Left cardiac atrium (tissue), 4 donors: ENCODE measurements at places on chromosomes 5 and 9.
A peak's percentile ranks its signal among the peaks of the same experiment; 100 is the strongest.

DNA sequence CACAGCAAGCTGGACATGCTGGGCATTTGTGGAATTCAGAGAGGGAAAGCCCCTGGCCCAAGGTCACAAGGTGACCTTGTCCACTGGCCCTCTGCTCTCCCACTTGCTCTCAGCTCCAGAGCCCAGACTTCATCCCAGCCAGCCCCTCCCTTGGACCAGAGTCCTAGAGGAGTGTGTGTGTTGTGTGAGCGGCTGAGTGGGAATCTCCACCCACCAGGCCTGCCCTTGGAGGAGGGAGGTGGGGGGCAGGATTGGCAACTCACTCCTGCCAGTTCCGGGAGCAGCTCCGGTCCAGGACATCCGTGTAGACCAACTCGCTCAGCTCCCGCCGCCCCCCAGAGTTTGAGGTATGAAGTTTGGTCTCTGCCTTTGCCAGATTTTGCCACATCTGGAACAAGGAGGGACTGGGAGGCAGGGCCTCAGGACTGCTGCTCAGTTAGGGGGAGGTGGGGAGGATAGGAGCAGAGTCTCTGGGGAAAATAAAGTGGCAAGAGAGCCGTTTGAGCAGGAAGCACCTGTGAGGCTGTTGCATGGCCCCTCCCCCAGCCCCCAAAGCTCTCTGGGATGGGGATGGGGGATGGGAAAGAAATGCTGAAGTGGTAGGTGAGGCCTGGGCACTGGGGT lies 1.4 kb downstream of the MZB1 start:
- peak; percentile 62 for DNase-seq

GRCh38 chr5:170849374-170849773 lies 12.4 kb upstream of the RANBP17 start:
- DNase-seq = no peak

GRCh38 chr5:125006011-125006685 lies 259.7 kb upstream of the ZNF608 start:
- DNase-seq = no peak

GRCh38 chr9:106420511-106420944 lies 442.4 kb upstream of the ZNF462 start:
- no peak for DNase-seq

DNA sequence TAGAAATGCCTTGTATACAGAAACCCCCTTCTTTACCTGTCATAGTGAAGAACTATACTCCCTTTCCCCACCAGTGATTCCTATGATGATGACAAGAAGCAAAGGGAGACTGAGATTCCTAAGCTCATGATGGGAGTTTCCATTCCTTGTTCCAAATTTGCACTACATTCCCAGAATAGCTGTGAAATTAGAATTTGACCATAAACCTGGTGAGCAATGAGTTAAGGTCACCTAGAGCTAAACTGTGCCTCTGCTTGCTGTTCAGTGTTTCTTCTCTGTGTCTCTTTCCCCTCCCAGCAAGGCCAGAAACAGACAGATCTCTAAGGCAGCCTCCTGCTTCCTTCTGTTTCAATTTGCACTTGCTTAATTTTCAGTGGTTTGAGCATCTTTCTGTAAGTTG lies 332.1 kb downstream of the PIK3R1 start:
- no peak for DNase-seq

DNA sequence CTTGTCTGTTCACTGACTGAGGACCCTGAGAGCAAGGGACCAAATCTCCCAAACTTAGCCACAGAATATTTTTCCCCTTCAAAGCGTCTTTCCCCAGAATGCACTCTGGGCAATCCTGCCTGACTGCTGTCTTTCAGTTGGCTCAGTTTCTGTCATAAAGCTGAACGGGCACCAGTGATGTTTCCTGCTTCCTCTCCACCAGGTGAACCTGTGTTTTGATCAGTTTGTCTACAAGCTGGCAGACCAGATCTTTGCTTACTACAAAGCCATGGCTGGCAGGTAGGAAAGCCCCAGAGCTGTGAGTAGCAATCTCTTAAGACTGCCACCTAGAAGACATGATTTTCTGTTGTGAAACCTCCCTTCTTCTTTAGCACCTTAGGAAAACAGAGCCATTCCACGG lies 61.8 kb downstream of the CYFIP2 start:
- DNase-seq = no peak

GRCh38 chr5:163631856-163632255 lies 126.4 kb downstream of the MAT2B start:
- no peak for DNase-seq

- DNase-seq = no peak
Observed at GRCh38 chr5:73236541-73237128, 63.6 kb downstream of the TMEM174 start.

DNA sequence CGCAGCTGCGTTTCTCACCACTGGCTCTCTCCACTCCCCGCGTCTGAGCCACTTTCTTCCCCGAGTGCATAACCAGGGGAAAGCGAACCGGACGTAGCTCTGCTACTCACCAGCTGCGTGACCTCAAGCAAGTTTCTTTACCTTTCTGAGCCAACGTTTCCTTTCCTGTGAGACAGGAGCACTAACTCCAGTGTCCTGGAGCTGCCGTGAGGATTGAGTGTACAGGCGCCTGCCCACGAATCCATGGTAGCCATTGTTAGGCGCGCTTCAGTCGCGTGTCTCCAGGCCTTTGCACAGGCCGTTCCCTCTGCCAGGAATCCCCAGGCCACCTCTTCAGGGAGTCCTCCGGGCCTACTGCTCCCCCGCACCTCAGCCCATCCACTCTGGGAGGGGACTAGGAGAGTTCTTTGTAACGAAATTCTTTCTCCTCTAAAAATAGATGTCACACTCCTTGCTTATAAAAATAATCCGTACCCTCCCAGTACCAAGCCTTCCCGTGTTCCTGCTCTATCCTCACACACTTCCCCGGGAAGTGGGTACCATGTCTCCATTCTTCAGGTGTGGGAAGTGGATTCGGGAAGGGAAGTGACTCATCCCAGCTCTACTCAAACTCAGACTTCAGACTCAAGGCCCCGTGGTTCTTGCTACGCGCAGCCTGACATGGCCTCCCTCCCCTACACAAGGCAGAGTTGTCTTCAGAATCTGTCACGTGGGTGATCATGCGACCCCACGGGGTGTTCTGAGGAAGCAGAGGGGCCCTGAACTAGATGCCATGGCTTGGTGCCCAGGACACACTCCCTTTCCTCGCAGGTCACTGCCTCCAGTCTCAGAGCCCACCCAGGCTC lies 16.1 kb upstream of the CRB2 start:
- DNase-seq = no peak

GRCh38 chr5:80594810-80595209 lies 24.7 kb upstream of the ANKRD34B start:
- DNase-seq = no peak

- DNase-seq = no peak
Observed at GRCh38 chr9:79708541-79708940, 136.8 kb downstream of the TLE4 start.

DNA sequence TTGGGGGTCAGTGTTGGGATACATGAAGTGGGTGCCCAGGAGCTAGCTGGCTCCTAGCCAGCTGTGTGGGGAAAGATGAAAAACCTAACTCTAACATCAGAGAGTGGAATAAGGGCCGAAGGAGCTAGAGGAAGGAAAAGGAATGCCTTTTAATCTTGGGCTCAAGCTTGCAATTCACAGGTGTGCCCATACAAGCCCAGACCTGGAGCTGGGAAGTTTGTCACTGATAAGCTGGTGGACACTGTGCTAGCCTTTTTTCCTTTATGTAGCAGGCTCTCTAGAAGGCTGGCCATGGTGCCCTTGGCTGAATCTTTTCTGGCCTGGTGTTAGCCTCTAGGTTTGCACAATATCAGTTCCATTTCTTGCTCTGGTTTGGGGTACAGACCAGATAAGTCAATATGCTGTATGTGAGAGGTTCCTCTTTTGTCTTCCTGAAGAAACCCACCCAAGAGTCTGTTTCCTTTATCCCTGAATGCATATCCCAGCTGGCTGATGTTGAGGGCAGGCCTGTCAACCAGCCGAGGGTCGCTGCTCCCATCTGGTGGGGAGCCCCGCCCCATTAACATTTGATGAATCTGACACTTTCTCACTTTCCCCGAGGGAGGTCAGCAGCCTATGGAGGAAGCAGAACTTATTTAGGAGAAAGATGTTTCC lies 92.4 kb upstream of the CXCL14 start:
- no peak for DNase-seq

GRCh38 chr9:136935651-136936050 lies 8.9 kb downstream of the FBXW5 start:
- DNase-seq = no peak

GRCh38 chr9:134399435-134400056 lies 73.3 kb downstream of the RXRA start:
- no peak for DNase-seq

GRCh38 chr5:133559960-133560359 lies 52.4 kb downstream of the FSTL4 start:
- DNase-seq = no peak

DNA sequence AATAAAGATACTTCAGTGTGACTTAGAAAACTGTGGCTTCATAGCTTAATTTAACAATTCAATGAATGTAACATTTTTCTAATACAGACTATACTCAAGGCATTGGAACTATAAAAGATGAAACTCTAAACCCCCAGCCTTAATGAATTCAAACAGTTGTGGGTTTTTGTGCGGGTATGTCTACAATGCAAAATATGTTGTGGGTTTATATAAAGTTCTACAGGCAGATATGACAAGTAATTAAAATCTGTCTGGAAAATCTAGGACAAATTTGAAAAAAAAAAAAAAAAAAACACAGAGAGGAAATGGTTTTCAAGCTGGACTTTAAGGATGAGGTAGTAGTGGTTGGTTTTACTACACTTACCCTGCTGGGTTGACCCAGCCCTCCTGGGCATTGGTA lies 467.5 kb upstream of the TLE4 start:
- no peak for DNase-seq

GRCh38 chr5:179187681-179188575 lies 127.8 kb downstream of the ZNF354C start:
- DNase-seq = no peak

DNA sequence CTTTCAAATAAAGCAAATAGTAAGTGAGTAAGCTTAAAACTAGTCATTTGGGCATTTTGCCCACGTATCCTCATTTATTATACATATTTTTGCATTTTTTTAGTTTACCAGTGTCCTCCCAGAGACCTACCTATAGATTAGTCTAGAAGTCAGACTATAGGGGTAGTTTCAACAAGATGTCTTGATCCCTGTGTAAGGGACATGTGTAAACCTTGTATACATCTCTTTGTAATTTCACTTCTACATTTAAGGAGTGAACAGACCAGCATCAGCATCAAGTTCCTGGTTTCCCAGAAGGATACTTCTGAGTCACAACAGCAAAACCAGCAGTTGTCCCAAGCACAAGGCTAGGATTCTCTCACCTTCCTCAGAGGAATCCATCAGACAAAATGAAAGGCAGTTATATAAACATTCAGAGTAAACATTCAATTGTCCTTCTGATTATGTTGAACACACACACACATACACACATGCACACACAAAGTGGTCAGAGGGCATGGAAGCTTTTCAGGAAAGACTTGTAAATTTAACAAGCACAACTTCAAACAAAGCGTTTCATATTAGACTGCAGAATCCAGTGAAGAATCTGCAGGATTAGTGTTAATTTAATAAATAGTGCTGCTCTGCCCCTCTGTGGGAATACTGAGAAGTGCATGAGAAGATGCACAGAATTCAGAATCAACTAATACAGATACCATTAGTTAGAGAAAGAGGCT lies 55.4 kb downstream of the HINT1 start:
- no peak for DNase-seq

GRCh38 chr5:149438711-149439132 lies 59.6 kb upstream of the IL17B start:
- no peak for DNase-seq

- no peak for DNase-seq
Observed at GRCh38 chr5:125269926-125270325, 523.5 kb upstream of the ZNF608 start.

GRCh38 chr9:27934471-27934870 lies 361.2 kb upstream of the C9orf72 start:
- no peak for DNase-seq

GRCh38 chr5:172113036-172113435 lies 75.0 kb downstream of the STK10 start:
- no peak for DNase-seq

DNA sequence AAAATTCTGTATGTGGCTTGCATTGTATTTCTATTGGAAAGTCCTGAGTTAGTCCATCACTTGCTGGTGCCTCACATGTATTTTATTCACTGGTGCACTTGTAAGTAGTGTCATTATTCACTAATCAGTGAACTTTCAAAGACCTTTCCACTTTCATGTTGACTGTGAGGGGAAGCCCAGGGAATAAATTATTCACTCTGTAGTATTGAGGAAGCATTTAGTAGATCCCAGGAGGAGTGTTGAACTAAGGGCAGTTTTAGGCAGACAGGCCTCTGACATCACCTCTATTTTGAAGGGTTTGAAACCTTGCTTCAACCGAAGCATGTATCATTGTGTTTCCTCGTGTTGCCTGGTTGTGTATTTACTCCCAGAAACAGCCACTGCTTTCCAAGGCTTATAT lies 705.4 kb upstream of the RIOK2 start:
- no peak for DNase-seq

DNA sequence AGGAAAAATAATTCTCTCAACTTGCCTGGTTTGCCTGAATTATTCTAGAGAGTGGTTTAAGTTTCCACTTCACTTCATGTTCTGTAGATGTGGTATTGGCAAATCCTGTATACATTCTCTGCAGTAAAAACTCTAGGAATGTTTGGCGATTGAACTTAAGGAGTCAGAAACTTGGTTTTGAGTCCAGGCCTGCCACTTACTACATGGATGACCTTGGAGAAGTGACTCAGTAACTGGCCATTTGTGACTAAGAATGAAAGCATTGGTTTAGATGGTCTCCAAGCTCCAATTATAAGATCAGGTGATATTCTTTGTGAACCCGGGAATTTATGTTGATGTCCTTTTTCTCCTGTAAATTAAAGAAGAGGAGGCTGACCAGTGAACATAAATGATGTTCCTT lies 233.8 kb downstream of the GAS1 start:
- DNase-seq = no peak

GRCh38 chr5:173497685-173498084 lies 118.8 kb downstream of the BOD1 start:
- no peak for DNase-seq

DNA sequence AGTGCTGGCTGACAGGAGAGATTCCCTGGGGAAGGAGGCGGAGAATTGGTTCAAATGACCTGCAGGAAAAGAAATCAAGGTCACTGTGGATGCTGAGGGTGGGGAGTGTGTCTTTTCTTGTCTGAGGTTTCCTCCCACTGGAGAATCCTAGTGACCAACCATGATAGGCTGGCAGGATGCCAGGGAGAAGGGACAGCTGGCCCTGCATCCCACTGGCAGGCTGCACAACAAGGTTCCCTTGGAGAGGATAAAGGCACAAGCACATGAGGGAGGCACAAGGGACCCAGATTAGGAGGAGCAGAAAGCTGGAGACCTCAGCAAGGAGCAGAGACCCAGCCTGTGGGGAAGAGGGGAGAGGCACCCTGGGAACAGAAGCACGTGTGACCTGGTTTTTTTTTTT lies 11.4 kb upstream of the ZDHHC12 start:
- DNase-seq = no peak

- DNase-seq = no peak
Observed at GRCh38 chr5:167319243-167319642, 972.2 kb upstream of the WWC1 start.

GRCh38 chr9:22425551-22425950 lies 21.1 kb upstream of the DMRTA1 start:
- no peak for DNase-seq
